Glutamatergic neuron (in vitro differentiated cells): ENCODE measurements at places on chromosomes 2 and 18. TPM values are rescaled to one million over a fixed set of nuclear protein-coding genes. Genes with fewer than 3 reads are reported as not detected.

Gene CAPG
- total RNA-seq: 15.5 TPM

Gene FAM228A
- total RNA-seq: 0.69 TPM

Gene CCDC141
- total RNA-seq: 0.51 TPM

Gene KIF5C
- total RNA-seq: 673 TPM

Gene DSC3
- 0.47 TPM for total RNA-seq

Gene FBXO48
- 0.81 TPM for total RNA-seq

Gene SLC4A5
- 8.2 TPM for total RNA-seq

Gene PTPRN
- 104 TPM for total RNA-seq

Gene TMX3
- total RNA-seq: 68.6 TPM

Gene CGREF1
- total RNA-seq: 1.3 TPM

Gene VWC2L
- 0.15 TPM for total RNA-seq

Gene MAP4K3
- 48.1 TPM for total RNA-seq

Gene SPATA3
- not detected for total RNA-seq

Gene KIF3C
- 210 TPM for total RNA-seq

Gene GNAL
- 52.5 TPM for total RNA-seq

Gene PSMA8
- total RNA-seq: not detected

Gene TCF23
- not detected for total RNA-seq

Gene CNGA3
- total RNA-seq: 7.6 TPM

Gene CRACDL
- 2.1 TPM for total RNA-seq

Gene TXNDC2
- total RNA-seq: not detected

Gene FOXI3
- total RNA-seq: 0.34 TPM

Gene IGFBP5
- total RNA-seq: 0.51 TPM

Gene UGT1A3
- total RNA-seq: not detected

Gene NOL4
- 8.6 TPM for total RNA-seq

Gene IDH1
- total RNA-seq: 308 TPM

Gene RAB17
- not detected for total RNA-seq

Gene ACTG2
- total RNA-seq: not detected

Gene SMCHD1
- 34.4 TPM for total RNA-seq

Gene KANSL1L
- total RNA-seq: 26.4 TPM

Gene KLHL30
- 3.5 TPM for total RNA-seq

Gene CCDC138
- total RNA-seq: 12.0 TPM

Gene VIT
- not detected for total RNA-seq

Gene TTC21B
- 46.2 TPM for total RNA-seq

Gene RTP5
- total RNA-seq: not detected
